Activated effector memory CD4-positive, alpha-beta T cell treated with Interleukin-2 at 50 U/mL for 16 hours (primary cell): ENCODE measurements at places on chromosomes 1 and 21.

GRCh38 chr1:9649769-9650168, 1.8 kb upstream of the PIK3CD start:
- no peak for DNase-seq

DNA sequence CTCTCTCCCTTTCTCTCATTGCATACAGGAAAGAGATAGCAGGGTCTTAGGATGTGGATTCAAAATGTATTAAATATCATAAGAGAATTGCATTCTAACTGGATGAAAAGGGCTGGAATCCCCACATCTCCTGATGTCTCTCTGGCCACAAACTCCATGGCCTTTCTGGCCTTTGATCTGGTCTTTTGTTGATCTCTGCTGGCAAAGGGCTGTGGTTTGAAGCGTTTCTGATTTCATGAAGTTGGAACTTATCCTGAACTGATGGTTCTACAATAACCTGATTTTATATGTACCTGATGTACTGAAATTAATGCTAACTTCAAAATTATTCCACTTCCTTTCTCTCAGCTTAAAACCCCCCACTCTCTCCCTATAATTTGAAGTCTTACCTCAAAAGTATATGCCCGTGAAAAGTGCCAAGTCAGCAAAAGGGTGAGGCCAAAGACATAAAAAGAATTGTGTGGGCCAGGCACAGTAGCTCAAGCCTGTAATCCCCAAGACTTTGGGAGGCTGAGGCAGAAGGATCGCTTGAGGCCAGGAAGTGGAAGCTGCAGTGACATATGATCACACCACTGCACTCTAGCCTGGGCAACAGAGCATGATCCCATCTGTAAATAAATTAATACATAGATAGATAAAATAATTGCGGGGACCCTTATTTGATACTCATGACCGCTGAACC, 6.4 kb upstream of the KIF14 start:
- no peak for DNase-seq

- DNase-seq = no peak
Measured at GRCh38 chr1:5084676-5085075, 430.3 kb downstream of the AJAP1 start.

DNA sequence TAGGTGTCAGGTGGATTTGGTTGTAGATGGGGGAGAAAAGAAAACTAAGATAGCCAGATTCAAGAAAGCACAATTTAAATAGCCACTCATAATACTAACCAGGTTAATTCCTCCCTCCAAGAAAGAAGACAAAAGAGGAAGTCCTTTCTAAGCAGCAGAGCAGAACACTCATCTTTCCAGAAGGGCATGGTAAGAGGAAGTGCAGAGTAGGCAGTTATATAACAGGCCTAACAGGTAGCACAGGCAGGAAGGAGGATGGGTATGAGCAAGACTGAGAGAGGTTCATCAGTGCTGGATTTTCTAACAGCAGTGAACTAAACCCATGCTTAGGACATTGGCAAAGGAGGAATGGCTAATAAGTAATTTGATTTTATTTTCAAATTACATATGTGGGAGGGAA, 517.5 kb downstream of the PLPP3 start:
- no peak for DNase-seq

DNA sequence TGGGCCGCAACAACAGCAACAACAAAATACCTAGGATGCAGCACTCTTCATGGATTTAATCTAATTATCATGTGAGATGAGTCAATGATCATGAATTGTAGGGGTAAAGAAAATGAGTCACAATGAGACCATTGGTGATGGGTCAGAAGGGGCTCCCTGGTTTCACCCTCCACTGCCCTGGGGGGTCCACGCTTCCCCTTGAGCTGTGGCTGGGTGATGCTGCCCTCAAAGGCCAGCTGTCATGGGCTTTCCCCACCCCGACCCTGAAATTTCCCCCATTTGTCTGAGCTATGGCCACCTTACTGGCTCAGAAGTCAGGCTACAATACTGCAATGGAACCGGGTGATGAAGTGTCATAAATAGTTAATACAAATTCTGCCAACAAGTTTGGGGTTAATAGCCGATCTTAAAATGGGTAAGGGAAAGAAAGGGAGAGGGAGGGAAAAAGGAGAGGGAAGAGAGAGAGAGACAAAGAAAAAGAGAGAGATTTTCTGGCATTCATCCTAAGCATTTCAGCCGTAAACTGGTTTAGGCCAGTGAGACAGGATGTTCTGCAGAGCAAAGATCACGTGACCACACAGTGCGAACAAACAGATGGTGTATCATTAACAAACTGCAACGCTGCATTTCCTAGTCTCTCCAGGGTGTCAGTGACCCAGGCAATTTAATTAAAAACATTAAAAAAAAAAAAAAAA, 143.4 kb upstream of the ERRFI1 start:
- DNase-seq = peak; percentile 24

- no peak for DNase-seq
Measured at GRCh38 chr1:90476411-90476810, 240.7 kb downstream of the BARHL2 start.

GRCh38 chr1:101188331-101188730, 48.5 kb upstream of the S1PR1 start:
- no peak for DNase-seq

DNA sequence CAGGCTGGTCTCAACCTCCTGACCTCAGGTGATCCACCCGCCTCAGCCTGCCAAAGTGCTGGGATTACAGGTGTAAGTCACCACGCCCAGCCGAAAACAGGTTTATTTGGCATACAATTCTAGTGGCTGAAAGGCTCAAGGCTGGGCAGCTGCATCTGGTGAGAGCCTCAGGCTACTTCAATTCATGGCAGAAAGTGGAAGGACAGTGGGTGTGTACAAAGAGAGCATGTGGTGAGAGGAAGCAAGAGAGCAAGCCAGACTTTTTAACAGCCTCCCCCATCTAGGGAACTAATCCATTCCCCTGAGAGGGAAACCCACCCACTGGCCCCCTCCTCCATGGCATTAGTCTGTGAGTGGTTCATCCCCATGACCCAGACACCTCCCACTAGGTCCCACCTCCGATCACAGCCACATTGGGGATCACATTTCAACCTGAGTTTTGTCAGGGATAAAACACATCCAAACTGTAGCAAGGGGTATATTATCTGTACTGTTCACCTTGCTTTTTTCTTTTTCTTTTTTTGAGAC, 9.5 kb downstream of the BMP8A start:
- no peak for DNase-seq

GRCh38 chr1:184553845-184554244, 167.0 kb downstream of the C1orf21 start:
- no peak for DNase-seq

GRCh38 chr1:229287267-229287666, 16.4 kb downstream of the RAB4A start:
- DNase-seq = no peak

- DNase-seq = no peak
Measured at GRCh38 chr1:89807503-89807902, 13.3 kb upstream of the LRRC8D start.

DNA sequence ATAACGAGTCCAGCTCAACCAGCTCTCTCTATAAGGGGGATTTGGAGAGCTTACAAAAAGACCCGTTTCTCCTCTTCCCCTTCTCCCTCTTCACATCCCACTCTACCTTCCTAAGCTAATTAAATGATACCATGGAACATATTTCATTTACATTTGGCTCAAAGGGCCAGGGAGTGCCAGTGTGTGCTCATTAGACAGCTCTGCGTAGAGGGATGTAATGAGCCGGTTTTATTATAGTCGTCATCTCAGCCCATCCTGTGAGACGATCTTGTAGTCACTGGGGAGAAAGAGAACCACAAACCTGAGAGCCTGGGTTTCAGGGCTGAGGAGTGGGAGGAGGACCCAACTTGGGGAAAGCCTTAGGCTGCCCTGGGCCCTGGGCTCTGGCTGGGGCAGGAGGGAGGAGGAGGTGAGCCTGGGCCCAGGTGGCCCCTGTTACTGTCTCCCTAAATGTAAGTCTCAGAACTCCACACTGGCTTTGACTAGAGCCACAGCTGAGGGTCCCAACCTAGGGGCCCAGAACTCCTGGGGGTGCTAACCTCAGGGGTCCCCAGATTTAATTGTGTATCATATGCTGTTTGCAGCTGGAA, 354.6 kb downstream of the MATN1 start:
- DNase-seq = no peak

- no peak for DNase-seq
Measured at GRCh38 chr1:19644395-19644680, 227 bp downstream of the NBL1 start.

- DNase-seq = no peak
Measured at GRCh38 chr1:180165509-180166435, 11.1 kb downstream of the QSOX1 start.

GRCh38 chr1:209291715-209292114, 291.8 kb upstream of the CAMK1G start:
- no peak for DNase-seq

DNA sequence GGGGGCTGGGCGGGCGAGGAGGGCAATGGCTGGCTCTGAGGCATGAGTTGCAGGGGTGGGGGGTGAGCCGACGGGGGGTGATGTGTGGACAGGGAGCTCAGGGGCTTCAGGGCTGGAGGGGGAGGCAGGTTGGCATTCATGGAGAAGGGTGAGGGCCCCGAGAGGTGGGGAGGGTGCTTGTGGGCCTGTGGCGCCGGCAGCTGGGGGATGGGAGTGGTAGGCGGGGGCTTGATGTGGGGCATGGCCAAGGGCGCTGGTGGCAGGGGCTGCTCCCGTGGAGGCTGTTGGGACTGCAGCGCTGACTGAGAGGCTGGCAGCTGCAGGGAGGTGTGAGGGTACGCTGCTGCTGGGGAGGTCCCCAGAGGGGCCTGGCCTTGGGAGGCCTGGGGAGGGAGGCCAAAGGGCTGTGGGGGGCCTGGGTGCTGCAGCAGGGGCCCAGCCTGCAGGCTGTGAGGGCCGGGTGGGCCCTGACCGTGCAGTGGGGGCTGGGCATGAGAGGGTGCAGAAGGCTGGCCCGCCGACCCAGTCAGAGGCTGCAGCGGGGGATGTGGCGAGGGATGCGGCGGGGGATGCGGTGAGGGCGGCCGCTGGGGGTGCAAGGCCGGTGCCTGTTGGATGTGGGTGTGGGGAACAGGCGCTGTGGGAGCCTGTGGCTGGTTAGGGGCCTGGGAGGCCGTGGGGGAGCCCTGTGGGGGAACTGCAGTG, 42.7 kb downstream of the SLC45A1 start:
- no peak for DNase-seq

- DNase-seq = peak; percentile 24
Measured at GRCh38 chr1:61782771-61783170, 40.5 kb downstream of the PATJ start.

- DNase-seq = no peak
Measured at GRCh38 chr1:117932576-117932975, 3.0 kb downstream of the WDR3 start.

- no peak for DNase-seq
Measured at GRCh38 chr1:173473599-173474011, 3.5 kb upstream of the PRDX6 start.

DNA sequence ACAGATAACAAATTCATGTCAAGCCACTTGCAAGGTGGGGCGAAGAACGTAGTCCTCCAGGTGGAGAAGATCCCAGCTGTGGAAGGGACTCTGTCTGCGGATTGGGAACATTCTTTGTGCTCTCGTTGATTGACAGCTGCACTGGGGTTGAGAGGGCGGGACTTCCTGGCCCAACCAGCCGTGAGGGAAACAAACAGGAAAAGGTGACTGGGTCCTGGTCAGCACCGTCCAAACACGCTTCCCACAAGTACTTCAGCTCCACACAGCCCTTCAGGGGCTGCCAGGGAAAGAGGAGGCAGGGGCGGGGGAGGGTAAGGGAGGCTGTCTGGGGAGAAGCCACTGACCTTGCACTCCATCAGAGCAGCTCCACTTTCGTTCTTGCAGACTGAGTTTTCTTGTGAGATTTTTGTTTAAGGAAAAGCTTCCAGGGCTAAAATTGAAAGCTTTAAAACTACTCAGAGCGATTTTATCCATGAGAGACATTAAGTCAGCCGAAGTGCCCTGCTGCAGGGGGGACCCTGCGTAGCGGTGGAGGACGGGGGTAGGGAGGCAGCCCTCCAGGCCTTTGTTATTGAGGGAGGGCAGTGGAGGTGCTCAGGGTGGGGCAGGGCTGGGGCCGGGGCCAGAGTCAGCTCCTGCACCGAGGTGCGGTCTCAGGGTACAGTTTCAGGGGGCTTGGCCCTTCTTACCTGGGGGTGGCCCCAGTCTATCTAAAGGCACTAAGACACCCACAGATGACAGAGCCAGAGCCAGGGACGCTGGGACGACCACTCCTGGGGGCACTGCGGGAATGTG, 21.6 kb upstream of the STUM start:
- no peak for DNase-seq

GRCh38 chr1:101193733-101194169, 43.1 kb upstream of the S1PR1 start:
- no peak for DNase-seq

DNA sequence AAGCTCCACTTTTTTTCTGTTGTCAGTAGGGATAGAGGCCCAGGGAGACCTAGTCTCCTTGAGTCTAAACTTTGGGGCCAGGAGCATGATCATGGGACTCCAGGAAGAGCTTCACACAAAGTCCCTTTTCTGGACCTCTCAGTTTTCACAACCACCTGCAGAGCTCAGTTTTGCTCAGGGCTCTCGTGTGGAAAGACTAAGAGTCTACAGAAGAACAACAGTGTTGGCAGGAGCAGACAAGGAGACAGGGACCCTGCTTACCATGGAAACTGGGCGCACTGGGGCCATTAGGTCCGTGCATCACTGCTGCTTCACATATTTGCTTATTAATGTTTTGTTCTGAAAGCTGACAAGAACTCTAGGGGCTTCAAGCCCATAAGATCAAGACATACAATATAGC, 63.9 kb upstream of the HSD17B7 start:
- no peak for DNase-seq

DNA sequence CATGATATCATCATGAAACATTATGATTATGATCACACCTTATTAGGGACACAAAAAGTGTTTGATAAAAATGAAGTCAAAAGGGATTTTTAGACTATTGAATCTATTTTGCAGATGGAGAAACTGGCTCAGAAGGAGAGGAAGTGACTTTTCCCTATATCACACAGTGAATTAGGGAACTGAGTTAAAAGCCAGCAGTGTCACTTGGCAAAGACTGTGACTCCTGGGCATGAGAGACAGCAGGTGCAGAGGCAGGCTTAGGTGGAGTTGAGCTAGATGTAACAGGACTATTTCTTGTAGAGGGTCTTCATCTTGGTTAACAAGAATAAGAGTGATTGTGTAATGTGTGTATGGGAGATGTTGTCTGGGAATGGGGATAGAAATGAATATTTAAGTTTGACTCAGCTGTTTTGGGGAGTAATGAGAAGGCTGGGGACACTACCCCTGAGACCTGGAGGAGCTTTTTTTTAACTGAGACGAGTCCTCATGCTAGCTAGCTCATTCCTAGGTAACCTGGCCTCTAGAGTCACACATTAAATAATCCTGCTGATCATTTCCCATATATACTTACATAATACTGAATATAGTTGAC, 1.0 kb upstream of the CD84 start:
- DNase-seq = no peak

DNA sequence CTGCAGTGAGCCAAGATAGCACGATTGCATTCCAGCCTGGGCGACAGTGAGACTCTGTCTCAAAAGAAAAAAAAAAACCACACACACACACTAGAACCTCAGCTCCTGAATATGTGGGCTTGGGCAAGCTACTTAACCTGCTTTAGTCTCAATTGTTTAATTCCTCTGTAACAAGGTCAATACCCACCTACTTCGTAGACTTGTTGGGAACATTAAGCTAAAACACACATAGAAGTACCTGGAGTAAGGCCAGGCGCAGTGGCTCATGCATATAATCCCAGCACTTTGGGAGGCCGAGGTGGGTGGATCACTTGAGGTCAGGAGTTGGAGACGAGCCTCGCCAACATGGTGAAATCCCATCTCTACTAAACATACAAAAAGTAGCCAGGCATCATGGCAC, 77.1 kb downstream of the CLSTN1 start:
- no peak for DNase-seq
